HCT116 (cell line): ENCODE measurements at places on chromosomes 7 and 10. TPM values are rescaled to one million over a fixed set of nuclear protein-coding genes. Genes with fewer than 3 reads are reported as not detected.

The NKX1-2 gene
- 3.4 TPM for total RNA-seq

The TEX36 gene
- total RNA-seq, result 0.25 TPM

The PRXL2A gene
- total RNA-seq, result 4.9 TPM

The OR2A1 gene
- total RNA-seq, result not detected

- DNase-seq, result no peak
Measured at GRCh38 chr10:101267290-101267680, 38.0 kb upstream of the LBX1 start.

DNA sequence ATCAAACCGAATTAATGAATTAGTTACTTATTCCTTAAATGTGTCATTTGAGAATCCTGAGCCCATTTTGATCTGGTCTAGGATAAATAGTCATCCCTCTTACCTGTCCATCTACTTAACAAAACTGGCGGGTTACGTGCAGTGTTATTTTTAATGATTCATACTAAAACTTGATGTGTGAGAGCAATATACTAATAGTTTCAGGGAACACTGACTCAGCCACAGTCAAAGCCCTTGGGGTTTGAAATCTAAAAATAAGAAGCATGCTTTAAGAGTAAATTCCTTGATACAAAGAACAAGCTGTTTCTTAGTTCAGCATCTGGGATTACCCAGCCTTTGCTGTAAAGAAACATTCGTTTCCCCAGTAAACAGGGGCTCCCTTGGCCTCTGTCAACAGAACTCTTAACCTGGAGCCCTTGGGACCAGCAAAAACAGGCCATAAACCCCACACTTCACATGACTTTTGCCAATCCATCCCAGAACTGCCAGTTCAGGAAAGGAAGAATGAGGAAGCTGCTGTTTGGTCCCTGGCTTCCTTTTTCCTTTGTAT is 370.6 kb upstream of the IGFBP3 start:
- DNase-seq, result no peak
